ENCODE measurements at places on chromosomes 4 and X.

- no peak for DNase-seq
These were observed 216.4 kb upstream of the RASGEF1B start for GRCh38 chr4:81688085-81688484.

DNA sequence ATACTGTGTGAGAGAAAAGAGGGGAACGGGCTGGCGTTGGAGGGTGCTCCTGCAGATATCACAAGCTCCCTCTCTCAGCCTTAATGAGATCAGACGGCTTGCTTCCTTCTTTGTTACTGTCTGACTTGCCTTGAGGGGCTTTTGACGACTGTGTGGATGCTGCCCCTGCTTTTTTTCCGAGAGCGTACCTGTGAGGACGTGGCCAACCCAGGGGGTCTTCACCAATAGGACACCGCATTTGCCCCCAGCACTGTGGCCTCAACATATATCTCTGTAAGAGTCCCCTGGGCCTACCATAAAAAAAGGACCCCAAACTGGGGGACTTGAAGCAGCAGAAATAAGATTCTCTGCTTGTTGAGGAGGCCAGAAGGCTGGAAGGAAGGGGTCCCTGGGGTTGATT, 143.9 kb downstream of the SHOX start:
- DNase-seq = no peak

DNA sequence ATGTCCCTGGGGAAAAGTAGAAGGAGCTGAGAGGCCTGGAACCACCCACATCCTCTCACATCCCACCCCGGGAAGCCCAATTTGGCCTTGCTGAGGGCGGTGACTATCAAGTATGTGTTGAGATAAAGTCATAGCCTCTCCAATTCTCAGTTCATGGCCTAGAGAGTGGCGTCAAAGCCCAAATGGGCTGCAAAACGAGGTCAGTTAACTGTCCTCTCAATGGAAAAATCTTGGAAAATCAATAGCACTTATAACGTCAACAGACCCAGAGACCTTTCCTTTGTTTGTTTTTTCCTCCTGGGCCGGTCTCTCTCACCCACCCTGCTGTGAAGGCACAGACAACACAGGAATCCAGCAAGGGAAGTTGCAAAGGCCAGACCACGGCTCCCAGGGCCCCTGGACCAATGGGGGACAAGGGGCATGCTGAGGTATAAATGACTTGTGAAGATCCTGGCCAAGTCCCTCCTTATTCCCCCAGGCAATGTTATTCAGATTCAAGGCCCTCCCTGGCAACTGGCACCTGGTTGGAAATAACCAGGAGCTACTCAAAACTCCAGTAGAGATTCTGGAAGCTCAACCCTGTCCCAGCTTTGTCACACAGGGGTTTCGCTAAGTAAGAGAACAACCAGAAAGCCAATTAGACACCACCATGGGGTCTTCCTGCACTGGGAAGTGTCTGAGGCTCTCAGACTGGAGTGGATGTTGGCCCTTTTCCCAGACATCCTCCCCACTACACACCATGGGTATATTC, 38.6 kb downstream of the TSC22D3 start:
- no peak for DNase-seq

DNA sequence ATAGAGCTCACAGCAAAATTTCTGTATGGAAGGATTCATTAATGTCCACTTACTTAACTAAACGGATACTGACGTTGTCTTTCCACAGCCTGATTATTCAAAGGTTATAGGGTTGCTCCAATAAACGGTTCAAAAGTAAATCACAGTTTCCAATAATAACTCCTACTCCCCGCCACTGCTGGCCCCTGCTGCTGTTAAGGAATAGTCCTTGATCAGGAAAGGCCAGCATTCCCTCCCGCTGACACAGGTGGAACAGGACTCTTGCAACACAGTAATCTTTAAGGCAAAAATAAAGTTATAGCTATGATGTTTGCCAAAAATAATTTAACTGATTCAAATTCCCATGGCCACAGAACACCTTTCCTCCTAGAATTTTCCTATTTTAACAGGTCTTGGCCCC, 53.9 kb downstream of the FAT1 start:
- no peak for DNase-seq

- no peak for DNase-seq
These were observed 102.3 kb upstream of the S100G start for GRCh38 chrX:16547644-16548043.

DNA sequence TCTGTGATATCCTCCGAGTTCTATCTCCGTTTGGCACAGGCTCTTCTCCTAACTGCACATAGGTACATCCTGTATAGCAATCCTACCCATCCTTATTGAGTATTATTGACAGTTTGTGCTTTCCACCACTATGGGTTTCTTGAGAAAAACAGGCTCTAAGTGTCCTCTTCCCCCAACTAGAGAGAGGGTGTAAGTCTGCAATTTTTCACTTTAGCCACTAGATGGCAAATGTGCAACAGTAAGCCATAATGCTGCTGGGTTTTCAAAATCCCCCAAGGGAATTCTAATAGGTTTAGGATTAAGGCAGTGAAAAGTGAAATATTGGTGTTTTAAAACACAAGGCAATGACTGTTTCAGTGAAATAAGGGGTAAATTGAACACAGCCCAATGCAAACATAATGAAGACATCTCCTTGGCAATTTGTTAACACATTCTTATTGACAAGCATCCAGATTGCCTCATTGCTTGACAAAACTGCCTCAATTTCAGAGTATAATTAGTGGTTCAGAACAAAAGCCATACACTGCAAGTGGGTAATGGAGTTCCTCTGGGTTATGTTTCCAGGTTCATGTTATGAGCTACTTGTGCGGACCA, 239.0 kb upstream of the HTR2C start:
- DNase-seq = peak; percentile 4

GRCh38 chrX:136261321-136261720, 10.1 kb upstream of the MAP7D3 start:
- no peak for DNase-seq

DNA sequence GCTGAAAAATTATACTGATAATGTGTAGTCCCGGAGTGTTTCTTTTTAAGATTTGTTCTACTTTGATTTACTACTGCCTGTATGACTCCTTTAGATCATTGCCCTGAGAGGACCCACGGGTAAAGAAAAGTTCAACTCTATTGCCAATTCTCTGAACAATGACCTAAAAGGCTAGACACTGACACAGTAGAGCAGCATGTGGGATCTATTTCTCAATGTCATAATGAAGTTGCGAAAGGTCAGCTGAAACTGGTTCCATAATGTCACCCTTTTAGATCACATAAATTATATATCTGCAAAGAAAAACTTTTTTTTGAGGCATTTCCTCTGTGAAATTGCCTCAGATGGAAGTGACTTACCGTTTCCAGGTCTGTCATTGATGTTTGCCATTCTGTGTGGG, 67.4 kb downstream of the GLRB start:
- DNase-seq = peak; percentile 31

GRCh38 chr4:165814256-165815020, 58.6 kb upstream of the TLL1 start:
- DNase-seq = no peak

GRCh38 chrX:10393899-10394298, 226.5 kb downstream of the MID1 start:
- no peak for DNase-seq

GRCh38 chr4:181613200-181613599, 630.0 kb upstream of the TENM3 start:
- no peak for DNase-seq

GRCh38 chr4:157616741-157617472, 396.4 kb downstream of the GRIA2 start:
- no peak for DNase-seq

- no peak for DNase-seq
These were observed 54.5 kb downstream of the HTRA3 start for GRCh38 chr4:8323947-8324555.

DNA sequence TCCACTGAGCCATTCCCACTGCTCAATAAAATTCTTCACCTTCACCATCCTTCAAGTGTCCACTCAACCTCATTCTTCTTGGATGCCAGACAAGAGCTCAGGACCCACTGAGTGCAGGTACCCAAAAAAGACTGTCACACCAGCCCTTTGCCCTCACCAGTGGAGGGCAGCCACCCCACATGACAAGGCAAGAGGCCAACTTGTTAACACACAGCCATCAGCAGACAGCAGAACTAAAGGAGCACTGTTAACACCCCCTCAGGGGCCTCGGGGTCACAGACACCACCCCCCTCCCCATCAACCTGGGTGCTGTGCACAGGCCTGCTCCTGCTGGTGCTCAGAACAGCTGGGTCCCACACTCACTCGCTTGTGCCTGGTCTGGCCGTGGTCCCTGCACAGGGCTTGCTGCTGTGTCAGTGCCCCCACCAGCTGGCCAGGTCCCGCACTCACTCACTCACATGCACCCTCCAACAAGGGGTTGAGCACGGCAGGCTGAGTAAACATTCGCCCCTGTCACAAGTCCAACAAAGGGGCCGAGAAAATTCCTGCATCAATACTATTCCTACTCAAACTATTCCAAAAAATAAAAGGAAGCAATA, 54.1 kb downstream of the ATRX start:
- DNase-seq = no peak

DNA sequence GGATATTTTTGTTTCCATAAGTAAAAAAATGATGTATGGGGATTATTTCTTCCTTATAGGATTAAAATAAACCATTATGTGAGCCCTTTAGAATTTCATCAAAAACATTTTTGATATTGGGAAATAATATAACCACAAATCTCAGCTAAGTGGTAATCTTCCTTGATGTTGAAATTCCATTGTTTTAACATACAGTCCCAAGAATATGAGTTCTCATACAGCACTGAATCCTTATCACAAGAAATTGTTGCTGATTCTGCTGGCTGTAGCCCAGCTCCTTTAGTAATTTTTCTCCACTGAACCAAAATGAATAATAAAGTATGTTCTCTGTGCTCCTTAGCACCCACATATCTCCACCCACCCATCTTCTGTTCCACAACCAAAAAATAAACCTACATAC, 41.9 kb upstream of the FAM47B start:
- no peak for DNase-seq

DNA sequence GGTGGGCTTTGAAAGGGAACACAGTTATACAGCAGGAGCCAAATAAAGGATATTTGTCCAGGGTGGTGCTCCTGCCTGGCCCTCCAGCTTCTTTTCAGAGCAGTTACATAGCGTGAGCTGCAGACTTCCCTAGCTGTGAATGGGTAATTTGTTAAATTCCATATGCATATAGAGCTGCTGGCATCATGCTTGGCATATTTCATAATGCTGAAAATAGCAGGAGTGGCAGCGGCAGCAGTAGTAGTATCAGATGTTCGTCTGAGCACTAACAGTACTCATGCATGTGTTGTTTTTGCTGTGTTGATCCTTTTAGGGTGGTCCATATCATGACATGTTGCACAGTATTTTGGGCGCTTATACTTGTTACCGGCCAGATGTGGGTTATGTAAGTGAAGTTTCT, 33.6 kb upstream of the TADA2B start:
- no peak for DNase-seq

GRCh38 chrX:155666741-155667140, 54.0 kb upstream of the TMLHE start:
- no peak for DNase-seq

- DNase-seq = peak; percentile 57
These were observed 102.4 kb downstream of the CLNK start for GRCh38 chr4:10582059-10582686.

DNA sequence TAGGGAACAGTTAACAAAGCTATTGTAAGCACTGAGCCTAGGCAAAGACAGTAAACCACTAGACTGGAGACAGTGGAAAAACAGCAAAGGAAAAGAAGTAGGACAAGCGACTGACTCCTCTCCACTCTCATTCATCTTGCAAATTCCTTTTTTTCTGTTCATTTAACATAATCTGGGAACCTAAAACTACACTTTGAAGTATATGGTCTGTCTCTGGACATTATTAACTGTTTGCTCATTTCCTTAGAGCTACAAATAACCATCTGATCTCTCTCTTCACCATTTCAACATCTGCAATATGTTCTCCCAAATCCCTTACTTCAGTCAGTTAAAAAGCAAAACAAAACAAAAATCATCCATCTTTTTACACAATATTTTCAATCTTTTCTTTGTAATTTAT, 642 bp downstream of the HMGN5 start:
- no peak for DNase-seq

DNA sequence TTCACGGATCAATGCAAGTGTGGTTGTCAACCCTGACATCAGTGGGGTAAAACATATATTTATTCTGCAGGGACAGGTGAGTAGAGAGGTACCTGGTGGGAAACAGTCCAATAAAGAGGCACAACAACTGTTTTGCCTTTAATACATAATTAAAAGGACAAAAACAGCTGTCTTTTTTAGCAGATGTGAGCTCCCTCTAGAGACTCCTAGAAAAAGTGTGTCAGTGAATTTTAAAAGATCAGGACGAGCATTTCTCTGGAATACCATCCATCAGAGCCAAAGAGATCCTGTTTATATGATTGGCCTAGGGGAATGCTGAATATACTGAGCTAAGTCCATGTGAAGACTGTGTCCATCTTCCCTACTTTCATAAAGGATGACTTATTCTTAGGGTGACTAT, 58.3 kb downstream of the TMEM144 start:
- DNase-seq = no peak

- no peak for DNase-seq
These were observed 2.8 kb downstream of the TMPRSS11D start for GRCh38 chr4:67880866-67881610.

DNA sequence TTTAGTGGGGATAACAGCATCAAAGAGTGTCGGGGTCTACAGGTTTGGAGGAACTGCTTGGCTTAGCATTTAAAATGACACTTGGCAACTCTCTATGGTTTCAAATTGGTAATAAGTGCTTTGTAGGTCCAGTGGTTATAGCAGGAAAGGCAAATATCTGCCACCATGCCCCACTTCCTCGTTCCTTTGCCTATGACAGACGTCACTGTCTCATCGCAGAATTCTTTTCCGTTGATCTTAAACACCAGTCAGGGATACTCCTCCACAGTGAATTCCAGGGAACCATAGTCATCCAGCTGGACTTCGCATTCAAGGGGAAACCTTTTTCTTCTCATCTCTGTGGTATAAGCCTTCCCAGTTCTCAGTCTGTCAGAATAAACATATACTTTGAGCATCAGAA, 319.1 kb downstream of the GPAT3 start:
- DNase-seq = no peak

- DNase-seq = no peak
These were observed 161.0 kb downstream of the PPP1R2C start for GRCh38 chrX:42616981-42617380.

DNA sequence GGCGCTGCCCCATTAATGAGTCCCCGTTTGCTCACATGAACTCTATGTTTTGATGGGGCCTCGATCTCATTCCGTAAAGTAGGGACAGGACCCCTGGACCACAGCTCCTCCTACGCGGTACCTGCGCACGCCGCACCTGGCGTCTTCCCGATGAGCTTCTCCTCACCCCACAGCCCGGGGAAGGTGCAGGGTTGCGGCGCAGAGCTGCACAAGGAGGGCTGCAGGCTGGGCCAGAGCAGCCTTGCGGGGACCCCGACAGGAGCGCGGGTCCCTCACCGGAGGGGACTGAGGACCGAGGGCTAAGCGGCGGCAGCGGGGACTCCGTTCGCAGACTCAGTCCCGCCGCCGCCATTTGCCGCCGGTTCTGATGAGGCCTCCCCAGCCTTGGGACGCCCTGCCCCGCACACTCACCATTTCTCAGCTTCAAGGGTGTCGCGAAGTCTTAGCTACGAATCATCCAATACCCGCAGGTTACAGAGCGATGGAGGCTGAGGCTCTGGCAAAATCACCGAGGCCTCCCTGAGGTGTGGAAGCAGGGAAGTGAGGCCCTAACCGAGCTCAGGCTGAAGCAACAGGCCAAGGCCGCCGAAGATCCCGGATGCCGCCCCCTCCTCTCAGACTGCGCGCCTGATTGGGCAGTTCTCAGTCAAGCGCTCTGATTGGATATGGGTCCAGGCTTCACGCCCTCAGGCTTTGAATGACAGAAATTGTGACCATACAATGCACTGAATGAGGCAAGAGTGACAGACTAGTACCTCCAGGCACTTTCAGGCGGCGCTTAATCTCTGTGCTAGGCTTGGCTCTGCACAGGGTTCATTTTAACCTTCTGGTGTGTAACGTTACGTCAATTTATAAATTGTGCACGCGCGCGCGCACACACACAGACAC, 25.1 kb downstream of the ZNF721 start:
- peak; percentile 96 for DNase-seq
